ENCODE measurements at places on chromosomes 5 and 9.

GRCh38 chr5:144421411-144421810 is 250.7 kb downstream of the KCTD16 start:
- DNase-seq, result no peak

DNA sequence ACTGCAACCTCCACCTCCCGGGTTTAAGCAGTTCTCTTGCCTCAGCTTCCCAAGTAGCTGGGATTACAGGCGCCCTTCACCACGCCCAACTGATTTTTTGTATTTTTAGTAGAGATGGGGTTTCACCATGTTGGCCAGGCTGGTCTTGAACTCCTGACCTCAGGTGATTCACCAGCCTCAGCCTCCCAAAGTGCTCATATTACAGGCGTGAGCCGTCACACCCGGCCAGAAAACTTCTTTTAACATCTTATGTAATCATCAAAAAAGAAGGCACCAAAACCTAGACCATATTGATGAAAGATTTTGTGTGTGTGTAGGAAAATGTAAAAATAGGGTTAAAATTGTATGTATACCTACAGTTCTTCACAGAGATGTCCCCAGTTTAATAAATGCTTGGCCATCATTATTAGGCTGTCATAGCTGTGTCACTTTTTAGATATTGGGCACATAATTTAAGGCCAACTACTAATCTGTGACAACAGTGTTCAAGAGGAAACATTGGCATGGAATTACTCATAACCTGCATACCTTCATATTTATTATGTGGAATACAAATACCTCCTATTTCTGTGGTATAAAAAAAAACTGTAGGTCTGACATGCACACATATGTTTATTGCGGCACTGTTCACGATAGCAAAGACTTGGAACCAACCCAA is 44.4 kb downstream of the RAD50 start:
- DNase-seq, result no peak

DNA sequence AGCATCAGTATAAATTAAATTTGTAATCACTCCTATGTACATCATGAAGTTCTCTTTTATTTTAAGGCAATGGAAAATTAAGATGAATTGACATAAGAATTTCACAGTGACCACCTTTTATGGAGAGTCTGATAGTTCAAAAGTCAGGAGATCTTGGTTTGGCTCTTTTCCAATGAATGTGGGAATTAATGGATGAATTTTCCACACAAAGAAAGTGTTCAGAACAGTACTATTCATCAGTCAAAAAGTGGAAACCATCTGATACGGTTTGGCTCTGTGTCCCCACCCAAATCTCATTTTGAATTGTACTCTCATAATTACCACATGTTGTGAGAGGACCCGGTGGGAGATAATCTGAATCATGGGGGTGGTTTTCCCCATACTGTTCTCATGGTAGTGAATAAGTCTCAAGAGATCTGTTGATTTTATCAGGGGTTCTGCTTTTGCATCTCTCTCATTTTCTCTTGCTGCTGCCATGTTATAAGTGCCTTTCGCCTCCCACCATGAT is 24.5 kb downstream of the CCDC125 start:
- DNase-seq, result no peak

GRCh38 chr9:38434853-38435252 is 10.6 kb upstream of the IGFBPL1 start:
- DNase-seq, result no peak

GRCh38 chr5:175464074-175464941 is 14.1 kb upstream of the SFXN1 start:
- no peak for DNase-seq

DNA sequence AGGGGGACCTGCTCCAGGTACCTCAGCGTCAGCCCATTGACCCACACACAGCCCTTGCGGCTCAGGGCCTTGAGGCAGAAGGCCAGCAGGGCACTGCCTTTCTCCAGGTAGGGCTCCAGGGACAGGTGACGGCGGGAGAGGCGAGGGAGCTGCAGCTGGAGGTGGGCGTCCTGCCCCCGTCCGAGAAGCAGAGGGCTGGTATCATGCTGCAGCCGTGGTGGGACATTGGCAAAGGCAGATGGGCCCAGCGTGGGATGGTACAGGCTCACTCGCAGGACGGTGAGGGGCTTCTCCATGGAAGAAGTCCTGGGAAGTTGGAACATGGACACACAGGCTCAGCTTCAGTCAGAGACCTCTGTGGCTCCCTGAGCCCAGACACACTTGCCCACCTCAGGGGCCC is 2.5 kb upstream of the DCANP1 start:
- DNase-seq, result no peak

GRCh38 chr5:403995-404394 is 39.0 kb upstream of the EXOC3 start:
- no peak for DNase-seq

DNA sequence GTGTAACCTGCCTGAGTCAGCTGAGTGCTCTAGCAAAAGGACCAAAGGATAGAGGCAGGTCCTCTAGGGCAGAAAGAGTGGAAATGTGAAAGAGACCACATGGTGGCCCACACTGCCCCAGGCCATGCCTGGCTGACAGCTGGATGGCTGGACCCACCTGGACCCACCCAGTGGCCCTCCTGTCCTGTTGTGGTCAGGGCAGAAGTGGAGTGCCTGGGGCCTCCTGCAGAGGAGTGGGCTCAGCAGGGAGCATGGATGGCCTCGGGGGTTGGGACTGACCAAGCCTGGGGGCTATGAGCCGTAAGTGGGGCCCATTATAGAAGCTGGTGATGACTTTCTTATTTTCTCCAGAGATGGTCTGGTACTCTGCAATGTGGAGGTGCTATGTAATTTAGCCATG is 55.7 kb upstream of the FAM120AOS start:
- no peak for DNase-seq
